Brain (organoid and tissue), 16 donors: ENCODE measurements at places on chromosomes 1 and 21. TPM values are rescaled to one million over a fixed set of nuclear protein-coding genes. Genes with fewer than 3 reads are reported as not detected.

GFI1 gene
- not detected for polyA plus RNA-seq

FCGR3B gene
- polyA plus RNA-seq, result 1.3 TPM

JUN gene
- polyA plus RNA-seq, result 109 TPM

PGBD5 gene
- 38.5 TPM for polyA plus RNA-seq

SLC9A1 gene
- polyA plus RNA-seq, result 31.8 TPM

CR1 gene
- polyA plus RNA-seq, result 0.39 TPM

GCSAML gene
- not detected for polyA plus RNA-seq

ACP6 gene
- 6.1 TPM for polyA plus RNA-seq

WARS2 gene
- 6.1 TPM for polyA plus RNA-seq

SERBP1 gene
- polyA plus RNA-seq, result 178 TPM

ARHGEF10L gene
- 16.2 TPM for polyA plus RNA-seq

TMEM82 gene
- polyA plus RNA-seq, result not detected

LUZP1 gene
- polyA plus RNA-seq, result 6.7 TPM

KCNJ9 gene
- polyA plus RNA-seq, result 19.0 TPM

TSHB gene
- polyA plus RNA-seq, result not detected

TNFSF18 gene
- 0.15 TPM for polyA plus RNA-seq

HAO2 gene
- polyA plus RNA-seq, result not detected

IL19 gene
- not detected for polyA plus RNA-seq

PALMD gene
- 3.4 TPM for polyA plus RNA-seq

SEMA4A gene
- polyA plus RNA-seq, result 6.6 TPM

AMY1C gene
- polyA plus RNA-seq, result not detected

KRTAP11-1 gene
- polyA plus RNA-seq, result not detected

TMEM52 gene
- polyA plus RNA-seq, result 6.5 TPM

CRP gene
- polyA plus RNA-seq, result not detected

C1orf105 gene
- polyA plus RNA-seq, result not detected

LMO4 gene
- polyA plus RNA-seq, result 200 TPM

RAB25 gene
- 113 TPM for polyA plus RNA-seq

VANGL2 gene
- polyA plus RNA-seq, result 45.5 TPM

SPRR2F gene
- polyA plus RNA-seq, result not detected

ETS2 gene
- 88.1 TPM for polyA plus RNA-seq

USH2A gene
- polyA plus RNA-seq, result 0.17 TPM

MCM3AP gene
- polyA plus RNA-seq, result 48.0 TPM

SMYD3 gene
- 48.0 TPM for polyA plus RNA-seq

EXO1 gene
- 12.8 TPM for polyA plus RNA-seq

NOS1AP gene
- 4.9 TPM for polyA plus RNA-seq

ATP1B1 gene
- polyA plus RNA-seq, result 114 TPM

LCE1C gene
- not detected for polyA plus RNA-seq

UTS2 gene
- not detected for polyA plus RNA-seq

ST6GALNAC3 gene
- polyA plus RNA-seq, result 3.5 TPM

AUNIP gene
- polyA plus RNA-seq, result 2.8 TPM

CYYR1 gene
- polyA plus RNA-seq, result 3.0 TPM

PLA2G2D gene
- not detected for polyA plus RNA-seq

KRTAP21-1 gene
- polyA plus RNA-seq, result not detected

TIPRL gene
- 19.3 TPM for polyA plus RNA-seq

GREM2 gene
- polyA plus RNA-seq, result 0.76 TPM

NMNAT2 gene
- polyA plus RNA-seq, result 12.3 TPM

KCNN3 gene
- 5.1 TPM for polyA plus RNA-seq

IQCC gene
- 8.3 TPM for polyA plus RNA-seq

SLC5A3 gene
- 1.7 TPM for polyA plus RNA-seq

NBPF20 gene
- 0.93 TPM for polyA plus RNA-seq

CATSPER4 gene
- polyA plus RNA-seq, result not detected

RGSL1 gene
- polyA plus RNA-seq, result not detected

CHRNB2 gene
- polyA plus RNA-seq, result 20.1 TPM
